ENCODE measurements at places on chromosomes 5 and 9.

DNA sequence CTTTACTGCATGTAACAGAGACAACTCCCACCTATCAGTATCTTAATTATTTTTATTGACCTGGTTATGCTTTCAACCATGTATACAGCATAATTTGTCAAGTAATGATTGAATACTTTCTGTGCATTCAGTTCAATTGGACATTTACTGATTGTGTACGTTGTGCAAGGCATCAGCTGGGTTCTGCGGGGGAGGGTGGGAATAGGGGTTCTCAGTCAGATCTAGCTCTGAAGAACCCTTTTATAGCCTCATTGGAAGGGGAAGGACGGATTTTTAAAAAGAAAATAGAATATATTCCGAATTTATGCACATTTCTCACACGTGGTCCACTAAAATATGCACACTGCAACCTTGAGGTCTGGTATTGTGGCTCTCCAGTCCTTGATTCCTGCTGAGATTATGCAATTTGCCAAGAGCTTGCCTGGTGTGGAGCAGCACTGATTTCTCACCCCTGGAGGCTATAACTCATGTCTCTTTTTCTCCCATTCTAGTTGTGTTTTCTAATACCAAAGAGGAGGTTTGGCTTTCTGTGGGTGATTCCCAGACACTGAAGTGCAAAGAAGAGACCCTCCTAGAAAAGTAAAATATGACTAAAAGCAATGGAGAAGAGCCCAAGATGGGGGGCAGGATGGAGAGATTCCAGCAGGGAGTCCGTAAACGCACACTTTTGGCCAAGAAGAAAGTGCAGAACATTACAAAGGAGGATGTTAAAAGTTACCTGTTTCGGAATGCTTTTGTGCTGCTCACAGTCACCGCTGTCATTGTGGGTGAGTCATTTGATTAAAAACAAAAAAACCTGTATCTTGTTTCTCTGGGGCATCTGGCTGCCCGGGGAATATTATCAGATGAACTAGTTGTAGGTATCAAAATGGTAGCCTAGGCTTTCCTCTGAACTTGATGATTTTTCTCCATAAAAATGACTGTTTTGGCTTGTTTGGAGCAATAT, 1.7 kb downstream of the SLC1A3 start:
- DNase-seq, result peak; percentile 52

DNA sequence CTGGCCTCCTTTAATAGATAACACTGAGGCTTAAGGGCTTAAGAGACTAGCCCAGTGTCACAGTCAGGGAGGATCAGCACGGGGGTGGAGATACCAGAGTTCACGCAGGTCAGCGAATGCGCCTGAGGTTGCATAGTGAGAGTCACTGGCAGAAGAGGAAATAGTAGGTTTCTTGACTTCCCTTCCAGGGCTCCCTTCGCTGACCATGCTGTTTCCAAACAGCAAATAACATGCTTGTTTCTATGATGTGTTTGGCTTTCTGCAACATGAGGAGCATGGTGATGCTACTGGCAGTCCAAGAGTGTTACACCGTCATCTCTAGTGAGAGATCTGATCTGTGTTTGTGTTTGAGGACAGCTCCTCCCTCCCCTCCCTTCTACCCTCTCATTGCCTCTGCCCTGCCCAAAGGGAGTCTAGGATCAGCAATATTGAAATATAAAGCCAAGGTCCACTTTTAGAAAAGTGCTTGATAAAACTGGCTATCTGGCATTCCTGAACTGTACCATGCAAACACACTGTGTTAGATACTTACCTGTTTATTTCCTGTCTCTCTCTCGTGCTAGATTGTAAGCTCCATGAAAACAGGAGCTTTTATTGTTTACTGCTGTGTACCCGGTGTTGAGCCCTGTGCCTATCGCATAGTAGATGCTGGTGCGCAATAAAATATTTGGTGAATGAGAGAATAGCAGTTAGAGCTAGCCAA, 12.3 kb downstream of the TLE4 start:
- DNase-seq, result peak; percentile 28

DNA sequence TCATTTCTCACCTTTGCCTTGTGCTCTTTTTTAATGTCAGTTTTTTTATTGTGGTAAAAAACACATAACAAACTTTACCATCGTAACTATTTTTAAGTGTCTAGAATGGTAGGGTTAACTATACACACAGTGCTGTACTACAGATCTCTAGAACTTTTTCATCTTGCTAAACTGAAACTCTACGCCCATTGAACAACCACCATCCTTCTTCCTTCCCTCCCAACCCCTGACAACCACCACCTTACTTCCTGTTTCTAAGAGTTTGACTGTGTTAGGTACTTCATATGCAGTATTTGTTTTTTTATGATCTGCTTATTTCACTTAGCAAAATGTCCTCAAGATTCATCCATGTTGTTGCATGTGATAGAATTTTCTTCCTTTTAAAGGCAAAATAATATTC, 54.9 kb downstream of the PSAT1 start:
- DNase-seq, result no peak

GRCh38 chr5:64665243-64665642, 25.1 kb upstream of the SHISAL2B start:
- DNase-seq, result no peak

- DNase-seq, result no peak
Observed at GRCh38 chr5:24363789-24364481, 280.8 kb downstream of the CDH10 start.

- no peak for DNase-seq
Observed at GRCh38 chr9:68762570-68762969, 57.5 kb downstream of the PIP5K1B start.

DNA sequence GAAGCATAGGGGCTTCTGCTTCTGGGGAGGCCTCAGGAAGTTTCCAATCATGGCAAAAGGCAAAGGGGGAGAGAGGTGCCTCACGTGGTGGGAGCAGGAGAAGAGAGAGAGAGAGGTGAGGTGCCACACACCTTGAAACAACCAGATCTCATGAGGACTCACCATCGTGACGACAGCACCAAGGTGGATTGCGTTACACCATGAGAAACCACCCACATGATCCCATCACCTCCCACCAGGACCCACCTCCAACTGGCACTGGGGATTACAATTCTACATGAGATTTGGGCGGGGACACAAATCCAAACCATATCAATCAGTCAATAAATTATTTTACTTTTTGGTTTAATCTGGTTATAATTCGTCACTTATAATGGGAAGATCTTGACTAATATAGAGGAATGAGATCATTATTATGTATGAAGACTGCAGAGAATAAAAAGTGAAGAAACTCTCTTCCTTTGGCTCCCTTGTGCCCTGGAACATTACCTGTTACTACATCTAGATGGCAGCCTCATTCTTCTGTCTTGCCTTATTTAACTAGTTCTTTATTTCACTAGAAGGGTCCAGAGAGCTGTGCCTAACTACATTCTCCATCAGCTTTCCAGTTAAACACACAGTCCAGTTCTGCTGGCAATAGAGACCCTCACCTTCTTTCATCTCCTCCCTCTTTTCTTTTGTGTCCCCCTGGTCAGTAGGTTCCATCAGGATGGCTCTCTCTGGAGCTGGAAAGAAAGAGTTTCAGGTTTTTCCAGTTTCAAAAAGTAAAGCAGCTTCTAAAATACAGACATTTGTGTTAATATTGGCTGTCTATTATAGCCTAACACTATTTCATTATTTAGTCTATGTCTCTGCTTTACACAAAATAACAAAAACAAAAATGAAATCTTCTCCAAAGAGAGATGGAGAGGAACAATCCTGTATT, 21.7 kb upstream of the SPINK7 start:
- DNase-seq, result peak; percentile 45

GRCh38 chr9:114497236-114497635, 8.0 kb downstream of the WHRN start:
- DNase-seq, result peak; percentile 17

GRCh38 chr9:79623799-79624721, 52.3 kb downstream of the TLE4 start:
- no peak for DNase-seq

GRCh38 chr5:52738095-52738506, 49.6 kb upstream of the ITGA1 start:
- DNase-seq, result no peak

- no peak for DNase-seq
Observed at GRCh38 chr5:178554311-178554710, 35.9 kb downstream of the COL23A1 start.

DNA sequence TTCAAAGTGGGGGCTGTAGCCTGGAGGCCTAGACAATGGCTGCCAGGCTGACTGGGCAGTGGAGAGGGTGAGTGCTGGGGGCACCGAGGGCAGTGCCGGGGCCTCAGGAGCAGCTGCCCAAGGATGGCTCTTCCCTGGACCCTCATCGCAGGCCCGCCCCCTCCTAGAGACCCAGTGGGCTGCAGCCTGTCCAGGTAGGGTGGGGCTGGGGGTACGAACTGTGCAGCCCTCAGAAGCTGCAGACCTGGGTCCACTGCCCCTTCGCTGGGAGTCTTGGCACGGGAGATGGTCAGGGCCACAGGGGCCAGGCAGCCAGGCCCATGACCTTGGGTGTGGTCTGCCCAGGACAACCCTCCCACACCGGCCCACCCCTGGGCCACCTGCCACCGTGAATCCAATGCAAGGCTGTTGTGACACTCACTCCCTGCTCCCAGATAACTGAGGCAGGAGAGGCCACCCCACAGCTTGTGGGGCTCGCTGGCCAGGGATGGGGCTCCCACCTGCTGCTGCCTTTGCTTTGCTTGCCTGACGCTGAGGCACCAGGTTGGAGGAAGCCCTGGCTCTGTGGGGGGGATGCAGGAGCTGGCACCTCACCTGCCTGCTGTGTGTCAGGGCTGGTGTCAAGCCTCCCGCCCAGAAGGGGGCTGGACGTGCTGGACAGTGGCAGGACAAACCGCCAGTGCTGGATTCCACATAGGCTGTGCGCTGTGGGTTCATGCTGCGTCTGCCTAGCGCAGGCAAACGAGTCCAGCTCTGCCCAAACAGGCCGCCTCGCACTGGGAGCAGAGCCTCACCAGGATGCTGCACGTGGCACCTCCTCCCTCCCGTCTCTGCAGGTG, 23.1 kb upstream of the SLC9A3 start:
- DNase-seq, result no peak

GRCh38 chr5:128349044-128349858, 188.8 kb downstream of the FBN2 start:
- no peak for DNase-seq

DNA sequence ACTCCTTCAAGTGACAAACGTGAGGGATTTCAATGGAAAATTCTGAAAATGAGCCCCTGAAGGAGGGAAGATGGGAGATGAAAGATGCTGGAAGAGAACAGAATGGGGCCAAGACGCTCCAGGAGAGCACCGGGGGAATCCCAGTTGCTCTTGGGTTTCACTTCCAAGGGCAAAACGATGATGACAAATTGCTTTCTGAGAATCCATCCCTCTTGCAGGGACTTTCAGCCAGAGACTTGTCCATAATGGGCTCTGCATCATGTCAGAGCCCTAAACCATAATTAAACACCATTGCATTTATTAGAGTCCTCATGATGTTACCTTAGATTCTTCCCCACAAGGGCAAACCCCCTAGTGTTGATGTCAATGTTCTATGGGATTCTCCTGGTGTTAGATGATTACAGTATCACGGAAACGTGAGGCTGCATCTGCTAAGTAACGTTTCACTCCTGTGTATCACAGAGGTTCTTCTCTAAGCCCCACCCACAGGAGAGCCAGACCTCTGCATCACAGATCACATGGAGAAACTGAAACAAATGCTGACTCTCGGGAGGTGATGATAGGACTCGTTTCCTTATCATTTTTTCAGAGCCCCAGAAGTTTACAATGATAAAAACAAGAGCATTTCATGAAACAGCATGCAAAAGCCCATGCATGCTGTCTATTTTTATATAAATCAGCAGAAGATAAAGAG, 114.4 kb downstream of the TENT4A start:
- no peak for DNase-seq

DNA sequence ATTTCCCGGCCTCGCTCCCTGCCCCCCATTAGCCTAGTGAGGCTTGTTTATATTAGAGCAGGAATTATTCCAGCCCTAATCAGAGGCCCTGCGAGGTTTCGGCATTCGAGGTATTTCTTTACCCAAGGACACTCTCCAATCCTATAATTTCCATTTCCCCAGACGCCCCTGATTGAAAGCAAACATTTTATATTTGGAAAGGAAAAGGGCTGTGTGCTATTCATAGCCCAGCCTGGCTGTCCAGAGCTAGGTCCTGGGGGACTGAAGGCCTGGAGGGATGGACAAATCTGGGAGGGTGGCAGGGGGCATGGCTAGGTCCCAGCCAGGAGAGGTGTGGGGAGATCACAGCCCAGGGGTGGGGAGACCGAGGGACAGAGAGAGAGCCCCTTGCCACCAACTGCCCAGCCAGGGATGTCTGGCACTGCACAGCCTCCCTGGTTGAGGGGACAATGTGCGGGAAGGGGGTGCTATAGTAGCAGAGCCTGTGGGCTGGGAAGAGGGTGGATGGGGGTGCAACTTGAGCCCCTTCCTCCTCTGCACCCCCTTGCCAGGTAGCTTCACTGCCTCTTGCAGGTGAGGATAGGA, 125.1 kb downstream of the BARX1 start:
- DNase-seq, result no peak

GRCh38 chr5:5217371-5217770, 77.2 kb downstream of the ADAMTS16 start:
- no peak for DNase-seq

GRCh38 chr9:78397454-78397853, 100.5 kb downstream of the PSAT1 start:
- no peak for DNase-seq

GRCh38 chr5:89397096-89397495, 514.1 kb upstream of the MEF2C start:
- DNase-seq, result no peak

GRCh38 chr5:147918101-147918685, 11.9 kb upstream of the C5orf46 start:
- no peak for DNase-seq

GRCh38 chr5:67214036-67214435, 17.4 kb upstream of the CD180 start:
- DNase-seq, result no peak

GRCh38 chr9:122941582-122942234, 888 bp downstream of the RABGAP1 start:
- no peak for DNase-seq

DNA sequence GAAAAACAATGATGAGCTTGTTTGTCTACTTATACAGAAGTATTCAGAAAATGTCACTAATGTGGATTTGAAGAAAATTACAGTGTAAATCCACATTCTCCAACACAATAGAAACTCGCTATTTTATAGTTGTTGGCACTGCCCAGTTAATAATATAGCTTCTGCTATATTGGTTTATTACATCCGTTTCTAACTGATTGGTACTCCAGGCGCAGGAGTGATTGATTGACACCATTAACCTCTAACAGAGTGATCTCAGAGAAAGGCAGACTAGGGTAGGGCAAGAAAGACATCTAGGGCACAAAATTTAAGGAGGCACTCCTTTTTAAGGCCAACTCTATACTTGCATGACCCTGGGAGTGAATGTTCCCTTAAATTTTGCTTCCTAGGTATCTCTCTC, 84.0 kb upstream of the MIER3 start:
- DNase-seq, result no peak

- no peak for DNase-seq
Observed at GRCh38 chr5:114500756-114501155, 138.9 kb downstream of the KCNN2 start.

GRCh38 chr5:102294886-102295395, 1.1 kb downstream of the SLCO4C1 start:
- DNase-seq, result no peak

- DNase-seq, result no peak
Observed at GRCh38 chr5:119322948-119323537, 32.8 kb upstream of the TNFAIP8 start.

Measured in hippocampal formation (tissue), 2 donors.